ENCODE measurements at places on chromosomes 7 and 10.

DNA sequence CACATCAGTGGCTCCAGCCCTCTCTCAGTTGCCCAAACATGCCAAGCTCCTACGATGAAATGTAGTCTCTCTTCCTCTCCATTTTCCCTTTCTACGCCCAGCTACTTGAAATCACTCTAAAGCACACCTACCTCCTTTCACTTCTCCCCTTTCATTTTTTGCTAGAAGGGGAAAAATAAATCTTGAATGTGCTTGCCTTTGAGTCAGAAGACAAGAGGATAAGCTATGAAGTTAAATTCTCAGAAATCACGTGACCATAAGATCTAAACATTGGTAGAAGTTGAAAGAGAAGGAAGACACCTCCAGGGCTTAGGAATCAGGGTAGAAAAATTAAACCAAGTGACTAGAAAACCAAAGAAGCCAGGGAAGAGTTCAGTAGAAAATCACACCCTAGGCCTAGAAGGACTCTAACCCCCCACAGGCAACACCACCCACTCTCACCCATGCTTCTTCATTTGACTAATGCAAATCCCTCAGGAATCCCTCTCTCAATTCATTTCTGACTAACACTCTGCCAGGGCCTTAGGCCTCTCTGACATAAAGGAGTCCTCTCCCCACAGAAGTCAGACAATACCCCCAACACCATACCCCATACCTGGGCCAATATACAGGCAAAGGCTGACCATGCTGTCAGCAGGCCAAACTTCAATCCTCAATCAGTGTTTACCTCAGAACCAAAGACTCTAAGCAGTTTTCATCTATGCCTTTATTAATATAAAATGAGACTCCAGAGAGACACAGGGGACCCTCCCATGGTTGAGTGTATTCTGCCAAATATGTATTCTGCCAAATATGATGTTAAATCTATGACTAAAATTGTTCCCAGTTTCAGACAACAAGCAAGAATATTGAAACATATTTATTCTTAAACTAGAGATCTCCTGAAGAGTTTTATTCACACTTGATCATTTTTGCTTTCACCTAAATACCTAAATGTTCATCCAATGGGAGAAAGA, 84.8 kb downstream of the ELMO1 start:
- DNase-seq = no peak

GRCh38 chr10:27258838-27259812, 18.5 kb upstream of the ACBD5 start:
- DNase-seq = no peak

DNA sequence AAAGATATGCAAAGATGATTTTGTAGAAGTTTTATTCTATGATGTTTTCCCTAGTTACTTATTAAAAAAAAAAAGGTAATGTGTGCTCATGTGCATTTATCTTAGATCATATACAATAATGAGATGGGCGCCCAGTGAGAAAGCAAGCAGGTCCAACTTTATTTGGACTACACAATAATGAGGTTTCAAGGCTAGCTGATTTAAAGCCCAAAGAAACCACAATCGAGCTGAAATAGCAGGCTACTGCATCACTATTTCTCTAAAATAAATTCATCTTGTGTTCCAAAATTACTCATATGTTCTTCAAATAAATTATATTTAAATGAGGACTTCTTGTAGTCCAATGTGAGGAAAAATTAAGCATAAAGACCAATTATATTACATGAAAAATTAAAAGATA, 110.1 kb downstream of the JMJD1C start:
- no peak for DNase-seq

DNA sequence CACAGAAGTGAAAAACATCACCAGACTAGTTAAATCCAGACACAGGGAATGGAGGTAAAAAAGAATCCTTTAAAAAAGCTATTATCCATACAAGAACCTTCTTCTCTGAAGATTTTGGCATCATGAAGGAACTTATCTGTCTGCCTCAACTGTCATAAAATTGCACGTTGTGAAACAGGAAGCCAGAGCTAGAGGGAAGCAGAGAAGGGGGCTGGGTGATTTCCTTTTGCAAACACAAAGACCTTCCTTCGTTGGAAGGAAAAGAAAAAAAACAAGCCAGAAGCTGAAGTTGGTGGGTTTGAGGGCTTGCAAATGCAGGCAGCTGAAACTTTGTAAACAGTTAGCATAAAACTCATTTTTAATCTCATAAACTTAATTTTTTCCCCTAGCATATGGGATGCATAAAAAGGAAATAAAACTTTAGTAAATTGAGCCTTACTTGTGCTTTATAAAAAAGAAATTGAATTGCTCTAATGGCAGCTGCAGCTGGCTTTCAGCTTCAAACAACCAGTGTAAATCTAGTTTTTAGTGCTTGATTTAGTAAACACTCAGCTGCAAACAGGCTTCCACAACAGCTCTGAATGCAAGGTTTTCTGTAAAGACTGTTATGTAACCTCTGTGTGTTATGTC, 101.6 kb downstream of the OTUD1 start:
- no peak for DNase-seq

GRCh38 chr10:3106928-3107425, 39.6 kb downstream of the PFKP start:
- no peak for DNase-seq

GRCh38 chr7:99194301-99194700, 13.6 kb downstream of the KPNA7 start:
- no peak for DNase-seq

DNA sequence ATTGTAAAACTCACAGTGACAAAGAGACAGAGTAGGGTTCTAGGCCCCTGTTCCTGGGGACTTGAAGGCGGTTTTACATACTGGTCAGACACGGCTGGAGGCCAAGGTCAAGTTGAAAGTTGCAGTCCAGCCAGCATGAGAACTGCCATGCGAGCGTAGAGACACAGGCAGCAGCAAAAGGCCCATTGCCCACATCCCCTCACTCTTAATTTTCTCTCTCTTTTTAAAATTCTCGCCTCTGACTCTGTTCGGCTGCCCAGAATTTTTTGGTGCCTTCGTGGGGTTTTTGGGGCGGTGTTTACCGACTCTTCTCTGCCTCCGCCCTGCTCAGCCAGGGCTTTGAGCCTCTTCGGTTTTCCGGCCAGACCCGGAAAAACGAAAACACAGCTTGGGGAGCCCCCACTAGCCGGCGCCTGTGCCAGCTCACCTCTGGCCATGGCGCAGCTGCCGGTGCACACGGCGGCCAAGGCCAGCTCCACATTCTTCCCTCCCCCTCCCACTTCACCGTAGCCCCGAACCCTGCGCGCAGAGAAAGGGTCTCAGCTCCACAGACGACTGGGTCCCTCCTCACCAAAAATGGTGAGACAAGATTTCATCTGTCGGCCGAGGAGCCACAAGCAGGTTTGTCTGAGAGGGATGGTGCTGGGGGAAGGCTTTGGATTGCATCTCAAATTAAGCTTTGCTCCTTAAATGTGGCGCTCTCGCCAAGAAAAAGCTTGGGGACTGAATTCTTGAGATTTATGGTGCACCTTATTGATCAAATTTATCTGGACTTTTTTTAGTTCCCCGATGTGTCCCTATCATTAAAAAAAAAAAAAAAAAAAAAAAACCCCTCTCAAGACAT, 2.3 kb upstream of the HOXA13 start:
- no peak for DNase-seq

DNA sequence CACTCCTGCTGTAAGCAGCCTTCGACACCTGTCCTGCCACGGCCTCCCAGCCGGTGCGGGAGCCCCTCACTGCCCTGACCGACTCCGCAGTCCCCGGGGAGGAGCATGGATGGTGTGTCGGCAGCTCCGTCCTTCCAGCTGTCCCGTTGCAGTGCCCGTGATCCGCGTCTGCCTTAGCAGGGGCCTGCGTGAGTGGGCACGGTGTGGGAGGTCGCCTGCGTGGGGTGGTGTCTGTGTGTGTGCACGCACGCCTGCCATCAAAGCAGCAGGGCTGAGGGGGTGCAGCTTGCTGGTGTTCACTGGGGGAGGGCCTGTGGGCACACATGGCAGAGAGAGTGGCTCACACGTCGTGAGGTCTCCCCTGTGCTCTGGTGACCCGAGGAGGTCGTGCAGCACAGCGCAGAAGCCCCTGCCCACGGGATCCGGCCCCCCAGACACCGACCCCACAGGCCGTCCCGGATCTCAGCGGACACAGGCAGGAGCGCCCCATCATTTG, 10.3 kb downstream of the MAFK start:
- DNase-seq = no peak

DNA sequence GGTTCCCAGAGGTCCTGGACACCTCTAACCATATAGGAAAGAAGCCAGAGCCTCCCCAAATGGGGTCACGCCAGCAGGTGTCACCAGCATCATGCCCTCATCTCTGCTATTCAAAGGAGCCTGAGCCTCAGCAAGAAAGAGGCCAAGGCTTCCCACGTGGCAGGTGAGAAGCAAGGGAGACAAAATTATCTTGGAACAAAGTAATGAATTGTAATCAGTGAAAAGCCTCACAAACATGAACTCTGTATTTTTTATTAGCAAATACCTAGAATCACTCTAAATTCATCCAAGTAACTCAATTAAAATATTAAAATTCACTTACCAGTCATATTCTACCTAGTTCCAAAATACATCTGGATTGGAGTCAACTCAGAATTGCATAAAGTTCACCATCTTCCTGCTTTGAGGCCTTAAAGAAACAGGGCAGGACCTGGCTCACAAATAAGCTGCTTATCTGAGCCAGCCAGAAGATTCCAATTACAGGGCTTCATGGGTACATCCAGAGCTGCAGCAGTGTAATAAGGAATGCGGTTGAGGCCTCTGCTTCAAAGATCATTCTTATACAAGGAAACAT, 68.7 kb downstream of the SGMS1 start:
- DNase-seq = no peak

DNA sequence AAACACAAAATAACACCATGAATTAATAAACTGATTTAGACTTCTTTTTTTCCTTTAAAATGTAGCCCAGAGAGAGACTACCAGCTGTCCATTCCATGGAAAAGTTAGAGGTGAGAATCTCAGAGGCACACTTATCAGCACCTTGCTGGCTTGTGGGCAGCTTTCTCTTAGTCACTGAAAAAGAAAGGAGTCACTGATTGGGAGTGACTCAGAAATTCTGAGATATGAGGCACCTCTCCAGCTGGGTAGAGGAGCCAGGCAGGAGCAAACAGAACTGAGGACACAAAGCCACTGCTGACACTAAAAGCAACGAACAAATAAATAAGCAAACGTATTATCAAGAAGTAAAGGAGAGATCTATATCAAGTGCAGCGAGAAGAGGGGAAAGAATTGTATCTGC, 310.6 kb downstream of the PARD3 start:
- no peak for DNase-seq

DNA sequence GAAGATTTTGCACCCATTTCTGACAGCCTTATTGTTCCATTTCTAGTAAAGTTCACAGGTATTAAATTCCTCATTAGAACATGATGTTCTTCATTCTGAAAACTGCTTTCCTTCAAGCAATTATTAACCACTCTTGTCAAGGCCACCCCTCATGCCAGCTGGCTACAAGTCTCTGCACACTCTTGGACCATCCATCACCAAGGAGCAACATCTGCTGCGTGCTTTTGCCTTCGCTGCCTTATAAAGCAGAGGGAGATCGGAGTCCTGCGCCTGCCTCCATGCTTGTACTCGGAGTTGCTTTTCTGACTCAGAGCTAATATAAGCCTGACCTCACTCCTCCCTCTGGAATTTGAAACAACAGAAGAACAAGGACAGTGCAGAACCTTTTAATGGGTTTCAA, 529.9 kb upstream of the DPP6 start:
- no peak for DNase-seq

GRCh38 chr7:38178695-38179344, 775 bp downstream of the STARD3NL start:
- no peak for DNase-seq

GRCh38 chr7:84469034-84469433, 274.4 kb upstream of the SEMA3A start:
- DNase-seq = no peak

- no peak for DNase-seq
Observed at GRCh38 chr10:45404087-45404769, 30.2 kb downstream of the ALOX5 start.

GRCh38 chr10:29482591-29483431, 152.0 kb downstream of the SVIL start:
- DNase-seq = no peak

DNA sequence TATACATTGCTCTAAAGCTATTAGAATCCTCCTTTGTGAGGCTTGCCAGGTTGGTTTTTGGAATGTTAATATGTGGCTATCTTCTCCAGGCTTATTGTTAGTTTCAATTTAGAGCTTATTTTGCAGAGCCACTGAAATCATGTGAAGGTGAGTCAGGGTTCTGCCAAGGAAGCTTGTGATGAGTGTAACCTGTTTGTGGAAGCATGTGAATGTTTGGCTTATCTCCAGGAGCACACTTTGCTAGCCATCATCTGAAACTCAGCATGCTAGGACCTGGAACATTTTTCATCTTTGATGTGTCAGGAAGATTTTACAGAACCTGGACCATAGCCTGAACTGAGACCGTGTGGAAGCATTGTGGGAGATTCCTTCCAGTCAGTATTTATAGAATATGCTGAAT, 197.3 kb downstream of the PPP1R9A start:
- DNase-seq = no peak

- no peak for DNase-seq
Observed at GRCh38 chr10:72219235-72219814, 3.2 kb upstream of the ASCC1 start.

DNA sequence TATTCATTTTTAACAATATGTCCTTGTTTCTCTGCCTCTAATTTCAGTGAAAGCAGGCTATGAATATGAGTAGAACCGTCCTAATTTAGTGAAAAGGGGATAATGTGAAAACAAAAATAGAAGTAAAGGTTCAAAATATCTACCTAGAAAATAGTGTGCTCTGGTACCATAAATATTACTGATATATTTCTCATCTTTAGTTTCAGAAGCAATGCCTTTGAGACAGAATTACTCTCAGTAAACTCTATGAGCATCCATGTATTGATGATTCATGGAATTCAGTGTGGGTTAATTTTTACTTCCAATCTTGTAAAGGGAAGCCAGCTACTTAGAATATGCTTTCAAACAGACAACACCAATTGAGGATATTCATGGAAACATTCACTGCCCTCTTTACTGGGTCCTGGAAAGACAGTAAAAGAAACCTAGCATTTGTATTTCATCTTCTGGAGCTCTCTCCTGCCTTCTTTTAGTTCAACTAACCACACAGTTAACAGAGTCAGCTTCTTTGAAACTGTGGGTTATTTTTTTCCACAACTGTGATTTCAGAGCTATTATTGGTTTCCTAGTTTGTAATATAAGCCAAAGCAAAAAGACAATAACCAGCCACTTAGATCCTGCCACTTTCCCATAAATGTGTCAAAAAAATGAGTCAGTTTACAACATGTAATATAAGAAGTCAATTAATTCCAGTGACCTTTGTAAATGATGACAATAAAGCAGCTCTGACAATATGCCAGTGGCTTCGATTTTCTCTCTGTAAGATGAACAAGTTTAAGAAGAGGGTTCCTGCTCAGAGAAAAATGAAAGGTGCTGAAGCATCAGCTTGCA, 1.7 kb downstream of the LRRN3 start:
- DNase-seq = no peak

DNA sequence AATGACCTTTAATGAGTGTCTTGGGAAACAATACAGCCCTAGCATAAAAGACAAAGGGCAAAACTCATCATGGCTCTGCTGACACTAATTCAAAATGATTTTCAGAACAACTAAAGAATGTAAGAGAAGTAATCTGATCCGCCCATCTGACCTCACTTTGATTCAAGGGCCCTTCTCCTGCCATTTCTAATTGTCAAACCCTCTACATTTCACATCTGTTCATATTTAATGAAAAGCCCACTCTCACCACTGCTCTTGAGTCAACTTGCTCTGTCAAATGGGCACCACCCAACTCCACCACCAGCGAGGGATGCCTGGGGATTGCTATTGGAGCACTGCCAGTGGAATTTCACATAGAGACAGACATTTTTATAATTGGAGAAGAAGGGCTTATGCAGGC, 639.2 kb downstream of the KCNMA1 start:
- no peak for DNase-seq
